ENCODE measurements at places on chromosomes 5 and 9.

DNA sequence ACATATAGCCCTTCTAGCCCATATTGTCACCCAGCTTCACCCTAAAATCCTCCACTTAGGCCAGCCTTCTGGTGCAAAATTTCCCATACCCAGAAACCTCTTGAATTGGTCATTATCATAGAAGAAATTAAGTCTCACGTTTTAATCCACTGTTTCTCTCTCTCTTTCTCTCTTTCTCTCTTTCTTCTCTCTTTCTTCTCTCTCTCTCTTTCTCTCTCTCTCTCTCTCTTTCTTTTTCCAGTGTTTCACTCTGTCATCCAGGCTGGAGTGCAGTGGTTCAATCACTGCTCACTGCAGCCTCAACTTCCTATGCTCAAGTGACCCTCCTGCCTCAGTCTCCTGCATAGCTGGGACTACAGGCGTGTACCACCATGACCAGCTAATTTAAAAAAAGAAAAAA is 363.4 kb downstream of the TMEM167A start:
- DNase-seq: no peak

GRCh38 chr5:172385707-172386106 is 68.6 kb downstream of the SH3PXD2B start:
- DNase-seq: no peak

- DNase-seq: no peak
Measured at GRCh38 chr9:91359083-91359482, 2.6 kb downstream of the AUH start.

GRCh38 chr9:113310538-113310937 is 7.4 kb upstream of the RNF183 start:
- no peak for DNase-seq

GRCh38 chr9:97319395-97319794 is 11.9 kb downstream of the CCDC180 start:
- DNase-seq: no peak

- DNase-seq: peak; percentile 12
Measured at GRCh38 chr9:124469011-124469832, 19.0 kb downstream of the ADGRD2 start.

Measured in erythroblast (primary cell).